Bone marrow (tissue), 2 donors: ENCODE measurements at places on chromosomes 13 and 19.

GRCh38 chr13:67273001-67273400, 42.9 kb upstream of the PCDH9 start:
- DNase-seq, result no peak

- no peak for DNase-seq
These were observed 206.9 kb downstream of the GGACT start for GRCh38 chr13:100381595-100382224.

DNA sequence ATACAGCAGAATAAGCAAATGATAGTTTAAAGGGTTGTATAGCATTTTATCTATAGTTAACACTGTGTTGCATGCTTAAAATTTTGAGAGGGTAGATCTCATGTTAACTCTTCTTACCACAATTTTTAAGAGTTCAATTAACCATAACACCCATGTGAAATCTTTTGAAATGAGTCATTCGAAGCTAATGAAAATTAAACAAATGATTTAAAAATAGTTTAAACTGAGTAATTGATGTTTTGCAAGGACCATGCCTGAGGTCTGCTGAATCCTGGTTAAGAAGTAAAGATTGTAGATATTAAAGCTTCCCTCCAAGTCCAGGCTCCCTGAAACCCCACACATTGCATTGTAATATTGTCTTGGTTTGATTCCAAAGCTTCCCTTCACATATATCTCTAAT, 176.7 kb upstream of the RNF113B start:
- DNase-seq, result no peak

- peak; percentile 40 for DNase-seq
These were observed 31.6 kb upstream of the SLC46A3 start for GRCh38 chr13:28750187-28751045.

DNA sequence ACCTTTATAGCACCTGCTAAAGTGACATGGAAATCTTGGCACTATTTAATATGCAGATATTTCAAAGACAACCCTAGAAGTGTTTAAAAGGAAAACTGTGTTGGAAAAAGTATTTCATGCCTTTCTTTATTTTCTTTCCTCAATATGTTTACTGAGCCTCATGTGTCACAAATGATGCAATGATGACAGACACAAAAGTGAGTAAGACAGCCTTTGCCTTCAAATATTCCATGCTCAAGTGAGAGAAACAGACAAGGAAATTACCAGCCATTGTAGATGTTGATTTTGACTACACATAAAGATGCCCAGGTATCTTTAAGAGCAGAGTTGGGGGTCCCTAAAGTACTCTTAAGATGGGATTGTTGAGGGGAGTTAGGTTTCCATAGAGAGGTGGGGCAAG, 48.0 kb upstream of the TPP2 start:
- DNase-seq, result no peak

GRCh38 chr13:50627111-50627510, 216.4 kb downstream of the DLEU7 start:
- no peak for DNase-seq

- no peak for DNase-seq
These were observed 214.2 kb downstream of the FGF9 start for GRCh38 chr13:21884965-21885567.

GRCh38 chr13:25453850-25454365, 82.1 kb downstream of the ATP8A2 start:
- DNase-seq, result no peak

GRCh38 chr13:20231839-20232555, at the start of gene GJB6:
Gene GJB6 (minus strand): TSS chr13:20232319. CDS start chr13:20223480, 8,839 bp downstream.
- DNase-seq, result no peak

- DNase-seq, result no peak
These were observed 441 bp downstream of the INAFM1 start for GRCh38 chr19:47274891-47275761.

- peak; percentile 94 for DNase-seq
These were observed 603 bp downstream of the RFX1 start for GRCh38 chr19:14005349-14006084.

- DNase-seq, result no peak
These were observed 67.3 kb downstream of the DOCK9 start for GRCh38 chr13:98910501-98910951.

- DNase-seq, result no peak
These were observed 23.6 kb downstream of the PROZ start for GRCh38 chr13:113182046-113182445.

GRCh38 chr13:107217251-107217650, 649.3 kb upstream of the ARGLU1 start:
- DNase-seq, result no peak

DNA sequence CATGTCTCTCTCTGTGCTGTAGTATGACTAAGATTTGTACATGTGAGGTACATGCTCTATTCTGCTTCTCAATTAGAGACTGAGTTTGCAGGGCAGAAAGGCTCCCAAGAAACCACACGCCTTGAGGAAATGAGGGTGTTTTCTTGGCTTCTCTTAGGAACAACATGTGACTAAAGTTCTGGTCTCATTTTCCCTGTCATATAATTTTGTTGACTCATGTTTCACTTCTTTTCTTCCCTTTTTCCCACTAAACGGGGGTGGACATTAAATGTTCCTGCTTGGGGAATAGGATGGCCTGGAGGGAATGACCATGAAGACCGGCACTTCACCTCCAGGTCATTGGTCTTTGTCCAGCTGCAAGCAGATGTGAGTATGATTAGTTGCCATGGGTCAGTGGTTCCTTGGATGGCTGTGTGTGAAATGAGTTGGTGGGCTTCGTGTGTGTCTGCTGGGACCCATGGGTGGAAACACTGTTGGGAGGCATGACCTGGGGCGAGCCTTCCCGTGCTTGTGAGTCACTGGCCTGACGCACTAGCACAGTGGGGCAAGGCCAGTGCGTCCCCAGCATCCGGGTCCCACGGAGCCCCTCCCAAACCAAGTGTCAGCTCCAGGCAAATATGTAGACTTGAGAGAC, 56.6 kb downstream of the COL4A1 start:
- DNase-seq, result no peak

- DNase-seq, result no peak
These were observed 140.4 kb downstream of the TEX29 start for GRCh38 chr13:111460548-111461444.

DNA sequence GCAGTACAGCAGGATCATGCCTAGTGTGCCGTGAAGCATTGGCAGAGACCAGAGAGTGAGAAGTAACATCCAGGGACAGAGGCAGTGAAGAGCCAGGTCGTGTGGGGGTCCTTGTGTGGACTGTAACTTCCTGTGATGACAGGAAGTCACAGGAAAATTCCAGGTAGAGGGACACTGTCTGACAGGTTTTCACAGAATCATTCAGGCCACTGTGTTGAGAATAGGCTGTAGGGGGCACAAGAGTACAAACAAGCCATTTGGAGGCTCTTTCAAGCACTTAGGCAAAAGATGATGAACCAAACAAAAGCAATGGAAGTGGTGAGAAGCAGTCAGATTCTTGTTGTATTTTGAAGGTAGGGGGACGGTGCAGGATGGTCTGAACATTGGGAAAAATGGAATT, 46.4 kb downstream of the N4BP2L1 start:
- no peak for DNase-seq

GRCh38 chr13:109510013-109510412, 276.4 kb downstream of the IRS2 start:
- DNase-seq, result no peak

DNA sequence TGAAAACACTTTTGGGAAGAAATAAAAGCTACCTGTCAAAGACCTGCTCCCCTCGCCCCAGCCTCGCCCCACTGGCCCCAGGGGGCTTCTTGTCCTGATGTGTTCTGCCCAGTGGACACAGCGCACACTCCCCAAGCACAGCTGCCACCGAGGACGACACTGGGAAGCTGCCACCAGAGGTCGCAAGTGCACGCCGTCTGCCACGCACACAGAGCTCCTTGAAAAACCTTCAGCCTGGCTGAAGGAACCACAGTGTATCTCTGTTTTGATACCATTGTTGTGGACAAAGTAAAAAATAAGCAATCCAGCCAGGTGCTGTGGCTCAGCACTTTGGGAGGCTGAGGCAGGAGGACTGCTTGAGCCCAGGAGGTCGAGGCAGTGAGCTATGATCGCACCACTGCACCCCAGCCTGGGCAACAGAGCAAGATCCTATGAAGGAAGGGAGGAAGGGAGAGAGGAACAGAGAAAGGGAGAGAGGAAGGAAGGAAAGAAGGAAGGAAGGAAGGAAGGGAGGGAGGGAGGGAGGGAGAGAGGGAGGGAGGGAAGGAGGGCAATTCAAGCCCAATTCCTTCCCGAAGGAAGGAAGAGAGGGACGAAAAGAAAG, 57.3 kb downstream of the CEBPG start:
- peak; percentile 24 for DNase-seq

DNA sequence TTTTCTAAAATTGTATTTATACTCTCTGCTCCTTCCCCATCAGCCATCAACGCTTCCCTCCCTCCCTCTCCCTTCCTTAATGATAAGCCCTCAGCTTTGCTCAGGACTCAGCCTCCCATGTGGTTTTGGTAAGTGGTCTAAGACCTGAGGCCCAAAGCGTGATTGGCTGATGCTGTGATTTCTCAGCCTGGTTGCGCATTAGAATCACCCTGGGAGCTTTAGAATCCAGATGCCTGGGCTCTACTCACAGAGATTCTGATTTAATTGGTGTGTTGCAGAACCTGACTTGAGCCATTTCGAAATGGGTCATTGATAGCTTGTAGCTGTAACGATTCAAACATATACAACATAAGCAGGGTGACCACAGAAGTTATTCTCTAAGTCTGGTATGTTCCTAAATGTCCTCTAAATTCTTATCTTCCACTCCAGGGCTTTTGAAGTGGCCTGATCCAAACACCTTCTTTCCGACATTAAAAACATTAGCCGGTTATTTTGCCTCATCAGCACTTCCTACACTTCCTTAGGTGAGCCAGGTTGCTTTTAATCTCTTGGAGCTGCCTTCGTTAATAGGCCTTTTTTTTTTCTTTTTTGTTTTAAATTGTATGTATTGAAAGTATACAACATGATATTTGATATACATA, 60.6 kb downstream of the LRCH1 start:
- no peak for DNase-seq

DNA sequence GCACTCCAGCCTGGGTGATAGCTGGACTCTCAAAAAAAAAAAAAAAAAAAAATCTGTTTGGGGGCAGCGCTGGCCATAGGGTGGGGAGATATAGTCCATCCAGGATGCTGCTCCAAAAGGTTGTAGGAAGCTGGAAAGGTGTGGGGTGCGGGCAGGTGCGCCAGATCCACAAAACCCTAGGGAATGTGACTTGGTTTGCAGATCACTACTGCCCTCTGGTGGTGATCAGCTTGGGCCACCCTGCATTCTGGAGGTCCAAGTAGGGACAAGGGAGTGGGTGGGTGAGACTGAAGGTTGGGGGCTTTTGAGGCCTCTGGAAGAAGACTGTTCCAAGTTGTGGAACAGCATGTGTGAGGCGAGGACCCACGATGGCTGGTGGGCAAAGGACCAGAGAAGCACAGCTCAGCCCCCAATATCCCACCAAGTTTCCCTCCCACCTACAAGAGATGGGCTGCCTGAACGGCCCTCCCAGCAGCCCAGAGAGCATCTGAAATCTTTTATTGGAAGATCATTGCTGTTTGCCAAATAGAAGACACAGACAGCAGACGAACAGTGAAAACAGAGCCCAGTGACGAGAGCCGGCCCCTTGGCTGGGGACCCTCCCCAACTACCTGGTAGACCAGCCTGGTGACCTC, 10.4 kb upstream of the TYK2 start:
- peak; percentile 19 for DNase-seq

GRCh38 chr13:43495732-43496131, 291.0 kb downstream of the ENOX1 start:
- no peak for DNase-seq

GRCh38 chr13:102236830-102237229, 165.0 kb downstream of the FGF14 start:
- DNase-seq, result no peak

- no peak for DNase-seq
These were observed 541.4 kb downstream of the GPC6 start for GRCh38 chr13:93767917-93768409.

GRCh38 chr13:46577696-46578589, 25.0 kb downstream of the LRCH1 start:
- DNase-seq, result no peak

GRCh38 chr19:27885359-27885758, 1327.6 kb downstream of the UQCRFS1 start:
- DNase-seq, result no peak

DNA sequence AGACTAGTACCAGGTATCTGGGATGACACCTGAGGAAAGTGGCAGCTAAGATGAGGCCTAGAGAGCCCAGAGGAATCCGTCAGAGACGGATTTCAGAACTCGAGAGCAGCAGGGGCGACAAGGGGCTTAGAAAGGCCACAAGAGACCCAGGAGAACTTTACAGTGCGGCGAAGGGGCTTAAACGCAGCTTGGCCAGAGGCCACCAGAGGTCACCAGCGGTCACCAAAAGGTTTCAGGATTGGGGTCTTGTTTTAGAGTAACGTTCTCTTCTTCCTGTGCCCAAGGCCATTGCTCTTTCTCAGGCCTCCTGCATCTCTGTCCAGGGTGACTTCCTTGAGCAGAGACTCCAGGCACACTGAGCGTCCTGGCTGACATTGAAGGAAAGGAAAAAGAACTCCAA, 2.2 kb downstream of the ZSCAN22 start:
- DNase-seq, result no peak

- DNase-seq, result no peak
These were observed 68.5 kb downstream of the INSR start for GRCh38 chr19:7225741-7226140.

DNA sequence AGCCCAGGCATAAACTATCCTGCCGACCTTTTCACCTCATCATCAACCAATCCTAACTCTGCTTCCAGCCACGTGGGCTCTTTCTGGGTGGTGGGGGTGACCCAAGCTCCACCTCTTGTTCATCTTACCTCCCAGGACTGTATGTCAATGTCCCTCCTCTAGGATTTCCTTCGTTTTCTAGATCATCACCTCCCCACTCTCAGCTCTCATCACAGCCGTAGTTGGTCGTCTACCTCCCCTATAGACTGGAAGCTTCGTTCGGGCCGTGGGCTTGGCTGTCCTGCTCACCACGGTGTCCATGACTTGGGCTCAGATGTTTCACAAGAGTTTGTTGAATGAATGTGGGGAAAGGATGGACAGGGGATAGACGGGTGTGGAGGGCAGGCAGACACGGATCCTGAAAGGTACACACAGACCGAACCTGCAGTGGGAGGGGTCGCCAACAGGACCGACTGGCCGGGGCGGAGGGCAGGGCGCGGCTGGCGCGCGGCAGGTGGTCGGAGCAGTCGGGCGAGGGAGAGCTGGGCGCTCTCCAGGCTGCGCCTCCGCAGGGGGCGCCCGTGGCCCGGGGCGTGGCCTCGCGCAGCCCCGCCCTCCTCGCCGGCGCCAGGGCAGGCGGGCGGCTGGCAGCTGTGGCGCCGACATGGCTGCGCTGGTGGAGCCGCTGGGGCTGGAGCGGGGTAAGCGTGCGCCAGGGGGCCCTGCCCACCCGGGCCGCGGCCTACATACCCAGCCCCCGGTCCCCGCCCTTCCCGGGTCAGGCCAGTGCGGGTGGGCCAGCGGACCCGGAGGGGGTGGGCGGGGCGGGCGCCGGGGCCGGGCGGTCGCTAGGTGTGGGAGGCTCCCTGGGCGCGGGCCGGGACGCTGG, at the start of gene LIN7B:
Gene LIN7B (plus strand): TSS at position 609 of the 868 bp plus-strand sequence. CDS start 35 bp downstream, at position 644.
- peak; percentile 28 for DNase-seq

- no peak for DNase-seq
These were observed 45.7 kb upstream of the ZNF730 start for GRCh38 chr19:23071147-23071511.
